Activated CD4-positive, alpha-beta T cell treated with anti-CD3 and anti-CD28 coated beads, Interleukin-2, amount 50 U/mL, for 4 hours (primary cell): ENCODE measurements at places on chromosomes 7 and 10.

DNA sequence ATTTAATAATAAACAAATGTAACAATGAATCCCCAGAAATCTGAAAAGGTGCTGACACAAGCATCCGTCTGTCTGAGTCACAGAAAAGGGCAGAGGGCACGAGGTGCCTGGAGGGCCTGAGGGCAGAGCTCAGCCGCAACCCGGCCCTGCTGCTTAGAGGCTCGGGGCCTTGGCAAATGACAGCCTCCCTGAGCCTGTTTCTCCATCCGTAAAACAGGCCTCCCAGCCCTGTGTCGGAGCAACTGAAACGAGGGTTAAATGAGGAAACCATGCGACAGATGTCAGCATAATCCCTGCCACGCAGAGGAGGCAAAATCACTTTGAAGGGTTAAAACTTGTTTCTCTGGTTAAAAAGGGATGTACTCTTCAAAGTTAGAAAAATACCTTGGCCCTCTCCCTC is 24.9 kb downstream of the NUDT1 start:
- no peak for DNase-seq

GRCh38 chr7:6588566-6588965 is 1.3 kb upstream of the INTS15 start:
- DNase-seq = no peak

GRCh38 chr7:26618449-26618848 is 245.9 kb downstream of the SKAP2 start:
- DNase-seq = no peak

DNA sequence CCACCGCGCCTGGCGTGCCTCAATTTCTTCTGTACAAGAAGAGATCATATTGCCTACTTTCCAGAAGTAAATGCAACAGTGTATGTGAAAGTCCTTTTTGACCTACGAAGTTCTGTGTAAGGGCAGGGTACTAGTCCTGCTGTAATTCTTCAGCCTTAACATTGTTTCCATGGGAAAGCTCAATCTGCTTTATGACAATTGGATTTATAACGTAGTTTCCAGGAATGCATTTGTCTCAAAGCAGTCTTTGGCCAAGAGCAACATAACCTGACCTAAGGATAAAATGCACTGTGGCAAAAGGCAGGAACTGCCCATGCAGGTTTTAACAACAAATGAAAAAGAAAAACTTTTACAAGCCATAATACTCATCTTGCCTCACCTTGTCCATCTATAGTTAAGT is 108.1 kb upstream of the PODXL start:
- DNase-seq = no peak

- no peak for DNase-seq
Measured at GRCh38 chr7:1819259-1819841, 149.3 kb downstream of the ELFN1 start.
